ENCODE measurements at places on chromosomes 2 and 18.

- DNase-seq: no peak
Measured at GRCh38 chr2:173028671-173029070, 47.0 kb upstream of the MAP3K20 start.

- DNase-seq: no peak
Measured at GRCh38 chr2:26034637-26034992, 731 bp downstream of the RAB10 start.

DNA sequence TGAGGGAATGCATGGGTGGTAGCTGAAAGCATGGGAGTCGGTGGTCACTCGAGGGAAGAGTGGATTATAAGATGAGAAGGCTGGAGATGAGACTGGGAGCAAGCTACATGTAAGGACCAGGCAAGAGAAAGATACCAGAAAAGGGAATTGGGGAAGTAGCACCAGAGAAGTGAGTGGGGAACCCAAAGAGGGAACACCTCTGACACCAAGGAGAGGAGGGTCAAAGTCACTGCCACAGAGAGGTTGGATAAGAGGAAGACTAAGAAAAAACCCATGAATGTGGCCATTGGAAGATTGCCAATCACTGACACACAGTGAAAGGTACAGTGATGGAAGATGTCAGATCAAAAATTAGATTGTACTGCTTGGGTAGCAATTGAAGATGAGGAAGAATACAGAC is 473.9 kb downstream of the BCL11A start:
- DNase-seq: no peak

DNA sequence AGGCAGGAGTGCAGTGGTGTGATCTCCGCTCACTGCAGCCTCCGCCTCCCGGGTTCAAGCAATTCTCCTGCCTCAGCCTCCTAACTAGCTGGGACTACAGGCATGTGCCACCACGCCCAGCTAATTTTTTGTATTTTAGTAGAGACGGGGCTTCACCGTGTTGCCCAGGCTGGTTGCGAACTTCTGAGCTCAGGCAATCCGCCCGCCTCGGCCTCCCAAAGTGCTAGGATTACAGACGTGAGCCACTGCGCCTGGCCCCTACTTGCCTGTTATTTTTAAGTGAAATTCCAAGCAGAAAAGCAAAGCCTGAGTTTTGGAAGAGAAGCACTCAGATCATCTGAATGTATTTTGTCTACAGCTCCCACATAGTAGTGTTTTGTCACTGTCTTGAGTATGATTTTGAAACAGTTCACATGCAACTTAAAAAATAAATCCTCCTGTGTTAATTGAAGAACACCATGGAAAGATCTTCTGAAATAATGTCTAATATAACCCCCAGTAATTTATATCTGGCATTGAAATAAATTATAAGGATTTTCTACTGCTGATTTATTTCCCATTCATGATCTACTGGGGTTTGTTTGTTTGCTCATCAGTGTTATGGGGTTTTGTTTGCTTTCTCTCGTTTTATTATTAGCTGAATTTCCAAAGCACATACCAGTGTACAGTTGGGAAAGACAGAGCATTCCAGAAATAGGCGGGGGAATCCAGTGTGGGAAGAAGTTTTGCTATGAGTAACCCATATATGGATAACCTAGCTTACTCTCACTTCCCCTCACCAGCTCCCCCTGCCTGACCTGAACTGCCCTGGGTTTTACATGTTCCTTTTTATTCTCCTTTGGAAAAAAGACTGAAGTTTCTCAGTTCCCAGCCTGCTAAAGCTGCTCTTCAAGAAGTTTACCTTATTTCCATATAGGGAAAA is 80.1 kb upstream of the MAP3K20 start:
- no peak for DNase-seq

GRCh38 chr2:43511199-43511598 is 84.6 kb downstream of the THADA start:
- no peak for DNase-seq

DNA sequence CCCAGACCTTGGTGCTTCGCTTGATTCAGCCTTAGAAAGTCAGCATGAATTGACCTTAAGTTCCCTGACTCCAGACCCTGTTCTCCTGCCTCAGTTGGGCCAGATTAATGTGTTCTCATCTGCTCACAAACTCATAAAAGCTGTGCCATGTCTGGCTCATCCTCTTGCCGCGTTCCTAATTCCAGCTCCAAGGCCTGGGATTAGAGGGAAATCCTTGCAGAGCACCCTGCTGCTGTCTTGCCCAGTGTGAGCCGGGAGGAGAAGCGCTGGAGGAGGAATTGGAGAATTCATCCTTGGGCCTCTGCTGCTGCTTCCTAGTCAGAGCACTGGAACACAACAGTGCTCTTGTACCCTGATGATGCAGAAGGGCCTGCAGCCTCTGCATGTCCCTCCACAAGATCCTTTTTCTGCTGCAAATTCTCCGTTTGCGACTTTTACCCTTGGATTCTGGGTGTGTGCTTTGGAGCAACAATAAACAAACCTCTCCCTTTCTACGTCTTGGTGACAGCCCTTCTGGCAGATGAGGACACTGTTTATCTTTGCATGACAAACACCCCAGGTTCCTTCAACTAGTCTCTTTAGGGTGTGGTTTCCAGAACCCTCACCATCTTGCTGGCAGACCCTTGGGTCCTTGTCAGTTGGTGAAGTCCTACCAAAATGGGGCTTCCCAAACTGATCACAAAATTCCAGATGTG is 46.9 kb upstream of the CNGA3 start:
- DNase-seq: no peak

DNA sequence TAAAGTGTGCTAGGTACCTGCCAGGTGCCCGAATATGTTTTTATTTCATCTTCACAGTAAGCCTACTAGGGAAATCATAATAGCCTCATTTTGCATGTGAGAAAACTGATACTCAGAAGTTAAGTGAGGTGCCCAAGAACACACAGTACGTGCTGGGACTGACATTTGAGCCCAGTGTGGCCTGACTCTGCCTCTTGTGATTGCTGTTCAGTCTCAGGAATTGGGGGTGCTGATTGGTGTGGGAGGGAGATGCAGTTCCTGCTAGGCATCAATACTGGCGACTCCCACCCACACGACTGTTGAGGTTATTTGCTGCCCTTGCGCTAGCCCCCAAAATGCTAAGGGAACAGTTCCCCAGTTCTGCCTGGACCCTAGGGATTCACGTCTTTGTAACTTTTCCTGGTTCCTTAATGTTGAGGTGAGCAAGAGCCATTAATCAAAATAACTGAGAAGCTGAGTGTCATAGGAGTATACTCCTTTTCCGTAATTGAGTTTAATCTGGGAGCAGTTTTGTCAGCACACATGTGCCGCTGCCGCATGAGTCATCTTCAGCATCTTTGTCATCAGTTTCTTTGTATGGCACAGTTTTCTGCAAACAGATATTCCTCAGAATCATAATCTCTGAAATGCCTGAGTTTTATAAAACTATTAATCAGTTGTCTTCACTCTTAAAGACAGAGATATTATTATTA is 120.7 kb downstream of the NCK2 start:
- DNase-seq: no peak

Data from stimulated activated CD4-positive, alpha-beta T cell treated with anti-CD3 and anti-CD28 coated beads, Interleukin-1b, Interleukin-23, amount 100 ng/mL, for 24 hours (primary cell).